ENCODE measurements at places on chromosomes 1 and 21.

DNA sequence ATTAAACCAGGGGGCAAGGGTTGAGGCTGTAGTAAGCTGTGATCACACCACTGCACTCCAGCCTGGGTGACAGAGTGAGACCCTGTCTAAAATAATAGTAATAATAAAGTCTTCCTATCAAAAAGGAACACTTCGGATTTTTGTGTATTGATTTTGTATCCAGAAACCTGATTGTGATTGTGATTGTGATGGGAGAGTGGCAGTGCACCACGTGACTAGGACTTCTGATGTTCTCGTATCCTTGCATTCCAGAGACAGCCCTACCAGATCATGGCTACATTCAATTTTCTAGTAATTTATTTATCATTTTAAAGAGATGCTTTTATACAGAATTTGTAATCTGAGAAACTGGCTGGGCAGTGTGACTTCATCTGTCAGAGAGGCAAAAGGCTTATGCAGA is 2.6 kb upstream of the KIF1B start:
- DNase-seq = no peak

DNA sequence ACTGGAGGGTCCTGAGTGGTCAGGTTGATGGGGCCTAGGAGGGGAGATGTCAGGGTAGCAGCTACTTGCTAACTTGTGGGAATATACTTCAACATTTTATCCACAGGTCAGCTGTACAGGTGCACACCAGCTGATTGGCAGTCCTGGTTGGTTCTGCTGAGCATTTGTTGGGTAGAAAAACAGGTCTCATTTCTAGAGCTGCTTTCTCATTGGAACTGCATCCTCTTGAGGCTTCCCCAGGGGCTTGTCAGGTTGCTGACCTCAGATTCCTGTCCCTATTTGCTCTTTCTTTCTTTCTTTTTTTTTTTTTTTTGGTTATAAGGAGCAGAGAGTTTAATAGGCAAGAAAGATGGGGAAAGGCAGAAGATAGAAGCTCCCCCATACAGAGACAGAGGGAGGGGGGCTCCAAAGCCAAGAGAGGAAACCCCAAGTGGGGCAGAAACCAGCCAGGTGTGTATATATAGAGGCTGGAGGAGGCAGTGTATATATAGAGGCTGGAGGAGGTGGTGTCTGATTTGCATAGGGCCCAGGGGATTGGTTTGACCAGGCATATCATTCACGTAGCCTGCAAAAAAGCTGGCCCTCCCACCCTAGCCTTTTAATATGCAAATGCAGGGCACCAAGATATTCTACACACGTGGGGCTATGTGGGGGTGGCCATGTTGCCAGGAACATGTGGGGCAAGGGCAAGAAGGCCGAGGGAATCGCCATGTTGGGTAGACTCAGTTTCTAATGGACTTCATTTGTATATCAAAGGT is 57.3 kb upstream of the STUM start:
- no peak for DNase-seq

GRCh38 chr1:66354311-66355201 is 179.4 kb upstream of the SGIP1 start:
- DNase-seq = no peak

GRCh38 chr1:65027666-65028358 is 61.5 kb upstream of the JAK1 start:
- no peak for DNase-seq

DNA sequence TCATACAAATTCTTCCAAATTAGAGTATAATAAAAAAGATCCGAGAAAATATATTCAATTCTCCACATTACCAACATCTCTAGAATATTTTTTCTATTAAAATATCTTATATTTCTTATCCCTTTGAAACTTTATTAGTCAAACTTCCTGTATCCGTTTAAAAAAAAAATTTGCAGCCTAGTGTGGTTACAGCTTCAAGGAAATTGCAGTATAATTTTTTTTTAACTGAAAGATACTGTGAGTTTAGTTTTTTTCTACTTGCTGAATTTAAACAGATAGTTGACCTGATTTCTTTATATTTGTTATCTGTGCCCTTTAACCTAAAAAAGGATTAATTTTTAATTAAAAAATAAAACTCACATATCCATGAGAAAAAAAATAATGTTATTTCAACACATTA is 1.5 kb downstream of the RGS18 start:
- DNase-seq = no peak

DNA sequence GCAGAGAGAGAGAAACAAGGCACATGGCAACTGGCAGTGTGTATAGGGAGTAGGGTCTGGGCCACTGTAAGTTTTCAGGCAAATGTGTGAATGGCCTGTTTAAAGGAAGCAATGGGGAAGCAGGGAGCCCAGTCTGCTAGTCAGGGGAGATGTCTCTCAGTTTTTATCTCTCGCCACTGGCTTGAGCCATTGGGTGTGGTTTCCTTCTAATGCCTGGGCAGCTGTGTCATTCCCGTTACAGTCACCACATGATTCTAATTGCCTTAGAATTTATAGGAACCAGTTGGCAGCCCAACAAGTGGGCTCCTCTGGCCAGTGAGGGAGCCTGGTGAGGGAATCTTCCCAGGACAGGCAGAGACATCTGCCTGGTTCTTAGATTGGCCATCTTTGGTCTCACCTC is 182.4 kb downstream of the DISC1 start:
- DNase-seq = no peak

GRCh38 chr21:37865156-37865555 is 51.1 kb downstream of the KCNJ6 start:
- DNase-seq = no peak

DNA sequence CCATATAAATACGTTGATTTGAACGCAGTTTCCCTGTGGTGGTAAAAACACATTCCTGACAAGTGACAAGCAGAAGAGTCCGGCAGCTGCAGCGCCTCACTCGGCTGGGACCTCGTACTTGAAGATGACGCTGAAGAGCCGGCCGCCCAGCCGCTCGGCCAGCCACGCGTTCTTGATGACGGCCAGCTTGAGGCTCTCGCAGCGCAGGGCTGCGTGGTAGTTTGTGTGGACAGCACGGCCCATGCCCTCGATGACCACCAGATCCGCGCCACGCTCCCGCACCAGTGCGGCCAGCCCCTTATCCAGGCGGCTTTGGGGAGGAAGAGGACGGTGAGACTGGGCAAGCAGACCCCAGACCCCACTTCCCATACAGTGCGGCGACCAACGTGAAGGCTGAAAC is 17.6 kb downstream of the PANK4 start:
- DNase-seq = no peak

- no peak for DNase-seq
These were observed 111.9 kb downstream of the CAMTA1 start for GRCh38 chr1:6897138-6897537.

DNA sequence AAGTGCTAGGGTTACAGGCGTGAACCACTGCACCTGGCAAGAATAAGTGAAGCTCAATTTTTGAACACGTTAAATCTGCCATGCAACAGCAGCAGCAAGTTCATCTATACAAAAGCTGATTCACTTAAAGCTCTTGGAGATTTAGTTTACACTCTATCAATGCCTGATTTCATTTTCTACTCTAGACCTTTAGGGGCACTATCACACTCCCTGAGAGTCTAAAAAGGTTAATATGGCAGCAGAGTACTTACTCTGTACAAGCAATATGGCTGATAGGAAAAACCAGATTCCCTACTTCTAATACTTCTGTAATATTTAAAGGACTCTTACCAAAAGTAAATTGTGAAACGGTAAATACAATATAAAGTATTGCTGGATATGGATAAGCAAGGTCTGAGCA is 4.8 kb downstream of the RBM34 start:
- DNase-seq = no peak

- no peak for DNase-seq
These were observed 74.4 kb downstream of the PTGS2 start for GRCh38 chr1:186605762-186606350.

DNA sequence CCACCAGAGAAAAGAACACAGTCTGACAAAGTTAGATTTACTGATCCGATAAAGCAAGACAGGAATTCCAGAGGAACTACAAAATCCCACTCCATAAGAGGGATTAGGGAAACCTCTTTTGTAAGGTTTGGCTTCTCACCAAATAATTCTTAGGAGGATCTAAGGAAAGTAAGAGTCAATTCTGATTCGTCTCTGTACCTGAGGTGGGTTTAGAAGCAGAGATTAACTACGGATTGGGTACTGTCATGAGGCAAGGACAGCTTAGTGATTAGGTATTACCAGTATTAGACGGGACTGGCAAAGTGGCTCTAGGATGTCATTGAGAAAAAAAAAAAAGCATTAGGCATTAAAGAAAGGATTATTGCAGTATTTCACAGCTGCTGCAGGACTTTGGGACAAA is 371.7 kb upstream of the BRINP3 start:
- DNase-seq = peak; percentile 98

- no peak for DNase-seq
These were observed 40.1 kb upstream of the HMCN1 start for GRCh38 chr1:185694081-185694480.

DNA sequence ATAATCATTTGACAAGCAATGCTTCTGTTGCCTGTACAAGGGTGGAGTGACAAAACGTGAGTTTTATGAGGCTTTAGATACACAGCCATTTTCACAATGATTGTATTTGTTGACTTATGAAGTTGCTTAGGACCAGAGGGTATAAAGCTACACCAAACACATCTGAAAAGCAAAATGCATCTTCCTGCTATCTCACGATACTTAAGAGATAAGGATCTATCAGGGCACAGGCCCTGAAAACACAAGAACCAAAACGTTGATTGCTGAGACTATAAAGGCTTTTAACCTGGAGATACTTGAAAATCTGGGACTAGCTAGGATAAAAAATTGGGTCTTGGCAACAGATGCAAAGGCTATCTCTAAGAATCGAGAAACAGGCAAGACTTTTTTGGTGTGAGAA is 115.7 kb downstream of the SLC5A9 start:
- DNase-seq = no peak

- DNase-seq = no peak
These were observed 3.3 kb downstream of the DPH5 start for GRCh38 chr1:101022294-101022693.
